ENCODE measurements at places on chromosomes 7 and 10. TPM values are rescaled to one million over a fixed set of nuclear protein-coding genes. Genes with fewer than 3 reads are reported as not detected.

GRCh38 chr10:21364196-21365114, 161.0 kb downstream of the SKIDA1 start:
- H3K27ac ChIP-seq, result no peak overlapping the region
- no peak for DNase-seq
- no peak overlapping the region for H3K4me3 ChIP-seq
- H3K36me3 ChIP-seq, result no peaks in the 10 kb centered on the region
- no peaks in the 10 kb centered on the region for H3K27me3 ChIP-seq

- H3K36me3 ChIP-seq, result no peaks in the 10 kb centered on the region
- no peak for DNase-seq
- no peaks in the 10 kb centered on the region for H3K27me3 ChIP-seq
- no peak overlapping the region for H3K27ac ChIP-seq
- H3K4me1 ChIP-seq, result peaks cover 6% of the 10 kb centered on the region
- H3K4me3 ChIP-seq, result no peak overlapping the region
Measured at GRCh38 chr7:25358926-25359325, 130.6 kb upstream of the NPVF start.

- peak overlapping the region; percentile 69 for H3K4me3 ChIP-seq
- H3K4me1 ChIP-seq, result peaks cover 57% of the 10 kb centered on the region
- no peaks in the 10 kb centered on the region for H3K27me3 ChIP-seq
- H3K27ac ChIP-seq, result peak overlapping the region; percentile 87
- H3K36me3 ChIP-seq, result no peaks in the 10 kb centered on the region
Measured at GRCh38 chr10:50605269-50605950, 18.3 kb downstream of the SGMS1 start.

- no peak for DNase-seq
- no peak overlapping the region for H3K4me3 ChIP-seq
- H3K27ac ChIP-seq, result no peak overlapping the region
- no peaks in the 10 kb centered on the region for H3K36me3 ChIP-seq
- H3K27me3 ChIP-seq, result peaks cover 16% of the 10 kb centered on the region
- H3K4me1 ChIP-seq, result no peaks in the 10 kb centered on the region
Measured at GRCh38 chr7:29042824-29043231, 84.7 kb upstream of the TRIL start.

- H3K36me3 ChIP-seq, result no peaks in the 10 kb centered on the region
- H3K4me3 ChIP-seq, result no peak overlapping the region
- H3K4me1 ChIP-seq, result peaks cover 44% of the 10 kb centered on the region
- no peak for DNase-seq
- H3K27me3 ChIP-seq, result no peaks in the 10 kb centered on the region
Measured at GRCh38 chr10:12509016-12509793, 159.9 kb downstream of the CAMK1D start.

DNA sequence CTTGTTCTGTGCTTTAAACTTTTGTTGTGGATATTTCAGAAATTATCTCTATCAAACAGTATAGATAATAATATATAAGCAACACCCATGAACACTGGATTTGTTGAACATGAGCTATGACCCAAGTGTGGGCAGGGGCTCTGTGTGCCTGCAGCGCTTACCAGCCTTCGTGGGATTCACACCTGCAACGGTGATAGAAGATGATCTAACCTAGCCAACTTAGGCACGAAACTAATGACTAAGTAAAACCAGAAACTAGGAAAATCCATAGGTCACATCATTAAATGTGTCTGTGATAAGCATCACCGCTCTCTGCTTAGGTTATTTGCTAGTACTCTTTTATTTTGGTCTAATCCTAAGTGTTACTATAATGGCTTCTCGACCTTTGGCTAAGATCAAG, 18.0 kb downstream of the SPAG6 start:
- H3K27me3 ChIP-seq, result peaks cover 5% of the 10 kb centered on the region
- DNase-seq, result peak; percentile 33
- H3K4me3 ChIP-seq, result no peak overlapping the region
- no peak overlapping the region for H3K27ac ChIP-seq
- H3K4me1 ChIP-seq, result peaks cover 35% of the 10 kb centered on the region

CALML5 gene
- not detected for total RNA-seq

- peaks cover 8% of the 10 kb centered on the region for H3K27me3 ChIP-seq
- H3K27ac ChIP-seq, result no peak overlapping the region
- H3K4me3 ChIP-seq, result no peak overlapping the region
- H3K4me1 ChIP-seq, result no peaks in the 10 kb centered on the region
Measured at GRCh38 chr7:3931843-3932242, 630.8 kb downstream of the SDK1 start.

LIPN gene
- not detected for total RNA-seq

Measured in activated T-cell treated with anti-CD3 and anti-CD28 coated beads, Interleukin-2, amount 50 U/mL, for 72 hours (primary cell).